Endodermal cell (in vitro differentiated cells): ENCODE measurements at places on chromosomes 13 and 19. TPM values are rescaled to one million over a fixed set of nuclear protein-coding genes. Genes with fewer than 3 reads are reported as not detected.

DNA sequence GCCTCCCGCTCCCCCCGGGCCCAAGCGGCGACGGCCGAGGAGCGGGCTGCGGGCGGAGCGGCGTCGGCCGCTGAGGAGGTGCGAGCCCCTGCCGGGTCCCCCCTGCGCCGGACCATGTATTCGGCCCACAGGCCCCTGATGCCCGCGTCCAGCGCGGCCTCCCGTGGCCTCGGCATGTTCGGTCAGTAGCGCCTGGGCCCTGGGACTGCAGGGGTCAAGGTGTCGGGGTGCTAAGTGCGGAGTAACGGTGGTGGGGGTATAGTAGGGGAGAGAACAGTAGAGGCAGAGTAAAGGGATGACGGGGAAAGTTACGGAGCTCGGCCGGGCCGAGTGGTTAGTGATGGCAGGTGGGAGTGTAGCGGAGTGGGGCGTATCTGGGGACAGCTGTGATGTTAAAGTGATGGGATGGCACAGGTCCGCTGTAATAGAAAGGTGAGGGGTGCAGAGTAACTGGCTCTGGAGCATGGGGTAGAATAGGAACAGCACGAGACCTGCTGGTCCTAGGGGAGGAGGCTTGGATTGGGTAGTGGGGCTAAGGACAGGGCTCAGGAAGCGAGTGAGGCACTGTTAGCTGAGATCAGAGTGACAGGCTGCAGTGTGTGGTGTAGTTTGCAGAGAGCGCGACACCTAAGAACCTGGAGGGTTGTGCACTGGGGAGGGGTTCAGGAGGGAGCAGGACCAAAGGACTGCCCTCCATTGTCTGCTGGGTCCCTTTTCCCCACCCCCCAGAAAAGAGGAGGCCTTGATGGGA lies 15.7 kb downstream of the CIC start:
- peak; percentile 69 for DNase-seq
- H3K4me1 ChIP-seq = peaks cover 10% of the 10 kb centered on the region
- H3K27ac ChIP-seq = no peak overlapping the region
- H3K27me3 ChIP-seq = no peaks in the 10 kb centered on the region
- H3K36me3 ChIP-seq = peaks cover 29% of the 10 kb centered on the region
- peak overlapping the region; percentile 89 for H3K4me3 ChIP-seq

- no peak for DNase-seq
- no peaks in the 10 kb centered on the region for H3K36me3 ChIP-seq
- H3K4me1 ChIP-seq = no peaks in the 10 kb centered on the region
- H3K27me3 ChIP-seq = no peaks in the 10 kb centered on the region
- no peak overlapping the region for H3K27ac ChIP-seq
Measured at GRCh38 chr13:75160984-75161383, 321.0 kb downstream of the TBC1D4 start.

- no peak overlapping the region for H3K4me3 ChIP-seq
- DNase-seq = peak; percentile 63
- H3K36me3 ChIP-seq = no peaks in the 10 kb centered on the region
- no peak overlapping the region for H3K27ac ChIP-seq
- peaks cover 20% of the 10 kb centered on the region for H3K27me3 ChIP-seq
Measured at GRCh38 chr19:9939301-9939913, 3.1 kb upstream of the OLFM2 start.

DNA sequence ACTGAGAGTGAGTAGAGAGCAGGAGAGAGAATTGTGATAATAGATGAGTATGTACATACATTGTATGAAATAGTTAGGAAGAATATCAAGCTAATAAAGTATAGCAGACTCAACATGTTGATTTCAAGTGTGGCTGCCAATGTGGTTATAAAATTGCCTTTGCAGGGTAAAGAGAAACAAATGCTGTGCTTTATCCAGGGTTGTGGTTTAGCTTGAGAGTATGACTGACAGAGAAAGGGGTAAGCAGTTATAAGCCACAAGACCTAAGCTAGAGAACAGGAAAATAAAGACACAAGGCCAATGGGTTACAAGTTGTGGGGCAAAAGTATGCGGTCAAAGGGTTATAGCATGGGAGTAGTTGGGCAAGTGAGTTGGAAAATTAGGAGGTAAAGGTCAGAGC lies 1217.5 kb downstream of the DIAPH3 start:
- no peak overlapping the region for H3K4me3 ChIP-seq
- H3K4me1 ChIP-seq = no peaks in the 10 kb centered on the region
- no peak overlapping the region for H3K27ac ChIP-seq
- H3K27me3 ChIP-seq = no peaks in the 10 kb centered on the region
- H3K36me3 ChIP-seq = no peaks in the 10 kb centered on the region
- no peak for DNase-seq

DNA sequence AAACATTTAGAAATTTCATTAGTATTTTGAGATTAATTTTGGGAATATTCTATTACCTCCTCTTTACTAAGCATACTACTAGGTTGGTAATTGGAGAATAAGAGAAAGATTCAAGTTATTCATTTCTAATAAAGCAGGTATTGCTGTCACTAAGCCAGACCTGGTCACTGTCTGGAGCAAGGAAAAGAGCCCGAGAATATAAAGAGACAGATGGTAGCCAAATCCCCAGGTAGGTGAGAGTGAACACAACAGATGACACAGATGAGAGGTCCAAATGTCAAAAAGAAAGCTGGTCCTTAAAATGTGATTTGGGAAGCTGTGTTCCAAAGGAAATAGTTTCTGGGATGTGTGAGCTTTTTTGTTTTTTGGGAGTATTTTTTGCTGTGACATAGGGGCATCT lies 128.6 kb downstream of the ZNF100 start:
- H3K27me3 ChIP-seq = no peaks in the 10 kb centered on the region
- H3K4me3 ChIP-seq = no peak overlapping the region
- no peaks in the 10 kb centered on the region for H3K4me1 ChIP-seq
- H3K27ac ChIP-seq = no peak overlapping the region
- DNase-seq = no peak

- H3K27me3 ChIP-seq = no peaks in the 10 kb centered on the region
- H3K27ac ChIP-seq = no peak overlapping the region
- H3K36me3 ChIP-seq = no peaks in the 10 kb centered on the region
- no peaks in the 10 kb centered on the region for H3K4me1 ChIP-seq
- no peak for DNase-seq
Measured at GRCh38 chr19:15050639-15051038, 1.4 kb downstream of the CASP14 start.

The TTYH1 gene
- 0.57 to 1.0 TPM in 2 of 3 replicates, not detected in the other for total RNA-seq

The KASH5 gene
- not detected in 3 replicates for total RNA-seq

The IGFL2 gene
- total RNA-seq = not detected in 2 replicates

The PEG3 gene
- total RNA-seq = not detected in 2 replicates
